Endothelial cell of umbilical vein (primary cell): ENCODE measurements at places on chromosomes 12 and 14.

DNA sequence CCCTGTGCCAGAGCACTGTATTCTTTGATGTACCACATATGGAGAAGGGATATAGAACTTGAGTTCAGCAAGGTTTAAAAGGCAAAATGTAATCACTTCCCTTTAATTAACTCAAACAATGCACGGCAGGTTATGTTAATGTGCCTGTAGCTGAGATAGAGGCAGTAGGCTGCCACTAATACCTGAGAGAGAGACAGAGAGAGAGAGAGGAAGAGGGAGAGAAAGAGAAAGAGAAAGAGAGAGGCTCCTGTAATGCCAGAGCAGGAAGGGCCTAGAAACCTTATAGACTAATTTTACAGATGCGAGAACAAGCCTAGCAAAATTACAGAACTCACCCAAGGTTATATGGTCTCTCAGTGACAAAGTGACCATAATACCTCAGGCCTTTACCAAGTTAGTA lies 679.8 kb downstream of the NRXN3 start:
- DNase-seq: no peak

DNA sequence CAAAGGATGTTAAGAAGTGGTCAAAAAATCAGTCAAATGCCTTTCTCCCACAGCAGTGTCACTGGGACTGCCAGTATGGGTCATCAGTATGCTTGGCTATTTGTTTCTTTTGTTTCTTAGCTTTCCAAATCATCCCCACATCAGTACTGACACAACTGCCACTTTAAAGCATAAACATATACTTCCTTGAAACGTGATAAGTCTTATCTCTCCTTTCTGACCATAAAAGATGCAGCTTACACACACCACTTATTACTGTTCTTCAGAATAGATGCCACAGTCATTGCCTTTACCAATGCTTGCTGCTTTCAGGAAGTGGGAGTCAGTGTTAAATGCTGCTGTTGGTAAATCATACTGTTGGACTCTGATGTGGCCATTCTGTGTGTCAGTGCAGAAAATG lies 18.6 kb upstream of the GARIN2 start:
- no peak for DNase-seq

DNA sequence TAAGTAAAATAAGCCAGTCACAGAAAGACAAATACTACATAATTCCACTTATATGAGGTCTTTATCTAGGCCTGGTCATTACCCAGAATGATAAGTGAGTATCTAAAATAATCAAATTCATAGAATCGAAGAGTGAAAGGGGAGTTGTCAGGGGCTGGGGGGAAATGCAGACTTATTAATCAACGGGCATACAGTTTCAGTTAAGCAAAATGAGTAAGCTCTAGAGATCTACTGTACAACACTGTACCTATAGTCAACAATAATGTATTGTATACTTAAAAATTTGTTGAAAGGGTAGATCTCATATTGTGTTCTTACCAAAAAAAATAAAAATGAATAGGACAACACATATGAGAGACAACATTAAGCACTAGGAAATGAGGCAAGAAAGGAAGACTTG lies 13.3 kb downstream of the BTBD7 start:
- no peak for DNase-seq

GRCh38 chr12:21638054-21638891 lies 19.4 kb downstream of the LDHB start:
- no peak for DNase-seq

DNA sequence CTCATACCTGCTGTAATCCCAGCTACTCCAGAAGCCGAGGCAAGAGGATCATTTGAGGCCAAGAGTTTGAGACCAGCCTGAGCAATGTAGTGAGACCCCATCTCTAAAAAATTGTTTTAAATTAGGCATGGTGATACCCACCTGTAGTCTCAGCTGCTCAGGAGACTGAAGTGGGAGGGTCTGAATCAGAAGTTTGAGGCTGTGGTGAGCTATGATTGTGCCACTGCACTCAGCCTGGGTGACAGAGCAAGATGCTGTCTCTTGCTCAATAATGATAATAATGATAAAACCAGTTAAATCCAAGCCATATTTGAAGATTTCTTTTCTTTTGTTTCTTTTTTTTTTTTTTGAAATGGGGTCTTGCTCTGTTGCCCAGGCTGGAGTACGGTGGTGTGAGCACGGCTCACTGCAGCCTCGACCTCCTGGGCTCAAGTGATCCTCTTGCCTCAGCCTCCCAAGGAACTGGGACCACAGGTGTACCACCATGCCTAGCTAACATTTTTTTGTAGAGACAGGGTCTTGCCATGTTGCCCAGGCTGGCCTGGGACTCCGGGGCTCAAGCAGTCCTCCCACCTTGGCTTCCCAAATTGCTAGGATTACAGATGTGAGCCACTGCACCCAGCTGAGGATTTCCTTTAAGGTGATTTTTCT lies 12.8 kb downstream of the PSMA6 start:
- no peak for DNase-seq

DNA sequence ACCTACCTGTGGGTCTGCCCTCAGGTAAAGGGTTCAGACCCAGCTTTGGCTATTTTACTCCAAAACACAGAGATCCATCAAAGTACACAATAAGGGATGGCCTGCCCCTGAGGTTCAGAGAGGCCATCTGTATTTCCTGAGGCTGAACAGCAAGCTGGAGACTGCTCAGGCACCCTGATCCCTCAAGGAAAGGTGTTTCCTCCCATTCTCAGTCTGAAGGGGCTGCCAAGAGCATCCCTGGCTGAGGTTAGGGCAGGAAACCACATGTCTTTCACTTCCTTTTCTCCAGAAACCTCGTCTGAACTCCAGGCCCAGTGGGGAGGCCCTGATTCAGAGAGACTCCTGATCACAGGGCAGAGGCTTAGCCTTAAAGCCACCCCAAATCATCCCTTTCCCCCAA lies 1.5 kb downstream of the RILPL1 start:
- DNase-seq: peak; percentile 85

DNA sequence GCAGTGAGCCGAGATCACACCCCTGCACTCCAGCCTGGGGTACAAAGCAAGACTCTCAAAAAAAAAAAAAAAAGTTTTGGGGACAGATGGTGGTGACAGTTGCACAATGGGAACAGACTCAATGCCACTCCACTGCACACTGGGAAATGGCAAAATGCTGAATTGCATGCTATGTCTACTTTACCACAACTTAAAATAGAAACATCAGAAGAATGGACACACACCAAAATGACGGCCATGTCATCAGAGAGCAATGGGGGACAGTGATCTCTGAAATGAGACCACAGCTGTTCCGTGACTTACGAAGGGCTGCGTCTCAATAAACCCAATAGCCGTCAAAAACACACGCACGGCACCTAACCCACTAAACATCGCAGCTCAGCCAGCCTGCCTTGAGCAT lies 13.7 kb downstream of the DDX54 start:
- no peak for DNase-seq

GRCh38 chr14:94043111-94043755 lies 17.1 kb downstream of the OTUB2 start:
- DNase-seq: no peak

- no peak for DNase-seq
These were observed 835.9 kb downstream of the DIO2 start for GRCh38 chr14:79375356-79375755.

GRCh38 chr12:78376257-78376656 lies 488.3 kb upstream of the SYT1 start:
- no peak for DNase-seq

GRCh38 chr14:92499234-92499633 lies 14.3 kb upstream of the RIN3 start:
- no peak for DNase-seq

DNA sequence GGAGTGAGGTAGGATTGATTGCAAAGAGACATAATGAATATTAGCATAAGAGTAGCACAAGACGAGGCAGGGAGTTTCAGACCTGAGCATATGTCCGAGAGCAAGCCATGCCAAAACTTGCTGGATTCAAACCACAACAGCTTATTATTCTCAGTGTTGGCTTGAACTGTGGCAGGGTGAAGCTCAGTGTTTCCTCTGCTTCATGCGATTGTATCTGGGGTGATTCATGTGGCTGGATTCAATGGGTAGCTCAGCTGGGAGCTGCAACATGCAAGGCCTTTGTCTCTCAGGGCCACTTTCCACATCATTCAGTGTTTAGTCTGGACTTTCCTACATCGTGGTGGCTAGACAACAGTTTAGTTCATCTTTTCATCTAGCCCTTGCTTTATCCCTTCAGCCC lies 22.1 kb upstream of the E2F7 start:
- DNase-seq: peak; percentile 38

GRCh38 chr14:24272467-24272866 lies 1.1 kb upstream of the RABGGTA start:
- no peak for DNase-seq

DNA sequence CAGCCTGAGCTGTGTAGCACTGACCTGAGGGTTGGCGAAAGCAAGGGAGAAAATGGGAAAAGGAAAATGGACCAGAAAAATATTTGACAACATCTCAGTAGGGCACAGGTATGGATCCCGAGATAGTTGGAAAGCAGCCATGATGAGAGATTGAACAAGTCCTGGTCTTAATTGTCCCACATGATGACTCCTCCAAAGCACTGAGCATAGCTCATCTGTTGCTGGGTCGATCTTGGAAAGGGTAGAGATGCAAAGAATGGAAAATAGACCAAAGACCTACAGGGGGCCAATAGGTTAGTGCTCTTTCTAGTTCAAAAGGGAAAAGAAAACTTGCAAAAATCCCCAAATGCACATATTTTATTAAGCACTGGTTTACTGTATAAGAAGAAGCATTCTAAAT lies 251.9 kb downstream of the SEC23A start:
- DNase-seq: no peak

- no peak for DNase-seq
These were observed 91.8 kb upstream of the EEA1 start for GRCh38 chr12:93020631-93021597.

DNA sequence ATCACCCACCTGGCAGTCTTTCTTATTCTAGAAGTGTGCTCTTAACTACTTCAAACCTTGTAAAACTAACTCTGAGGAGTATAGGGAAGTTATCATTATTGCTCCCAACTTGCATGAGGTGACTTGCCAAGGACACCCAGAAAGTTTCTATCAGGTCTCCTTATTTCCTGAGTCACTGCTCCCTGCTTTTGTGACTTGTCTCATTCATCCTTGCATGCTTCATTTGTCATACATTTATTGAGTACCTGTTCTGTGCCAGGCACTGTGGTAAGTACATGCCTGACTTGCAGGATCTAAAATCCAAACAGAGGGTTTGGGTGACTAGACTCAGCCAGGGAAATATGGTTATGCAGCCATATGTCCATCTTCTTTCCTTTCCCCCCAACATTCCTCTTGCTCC lies 25.5 kb downstream of the CFAP251 start:
- no peak for DNase-seq

GRCh38 chr14:68526512-68527091 lies 266.3 kb downstream of the ZFP36L1 start:
- DNase-seq: peak; percentile 64

DNA sequence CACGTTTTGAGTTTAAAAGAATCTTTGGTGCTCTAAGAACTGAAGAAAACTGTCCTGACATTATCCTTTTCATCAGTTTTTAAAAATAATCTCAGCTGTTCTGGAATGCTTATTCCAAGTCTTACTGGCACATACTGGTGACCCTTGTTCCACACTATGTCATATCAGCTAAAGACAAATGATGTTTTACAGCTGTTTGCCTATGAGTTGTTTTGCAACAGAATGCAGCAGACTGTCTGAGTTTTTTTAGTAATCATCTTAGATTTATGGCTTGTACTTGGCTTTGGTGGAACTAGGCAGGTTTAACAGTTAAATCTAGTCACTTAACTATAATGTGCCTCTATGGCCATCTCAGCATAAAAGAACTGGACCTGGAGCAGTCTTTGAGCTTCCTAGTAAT lies 91.6 kb upstream of the GRIN2B start:
- no peak for DNase-seq

DNA sequence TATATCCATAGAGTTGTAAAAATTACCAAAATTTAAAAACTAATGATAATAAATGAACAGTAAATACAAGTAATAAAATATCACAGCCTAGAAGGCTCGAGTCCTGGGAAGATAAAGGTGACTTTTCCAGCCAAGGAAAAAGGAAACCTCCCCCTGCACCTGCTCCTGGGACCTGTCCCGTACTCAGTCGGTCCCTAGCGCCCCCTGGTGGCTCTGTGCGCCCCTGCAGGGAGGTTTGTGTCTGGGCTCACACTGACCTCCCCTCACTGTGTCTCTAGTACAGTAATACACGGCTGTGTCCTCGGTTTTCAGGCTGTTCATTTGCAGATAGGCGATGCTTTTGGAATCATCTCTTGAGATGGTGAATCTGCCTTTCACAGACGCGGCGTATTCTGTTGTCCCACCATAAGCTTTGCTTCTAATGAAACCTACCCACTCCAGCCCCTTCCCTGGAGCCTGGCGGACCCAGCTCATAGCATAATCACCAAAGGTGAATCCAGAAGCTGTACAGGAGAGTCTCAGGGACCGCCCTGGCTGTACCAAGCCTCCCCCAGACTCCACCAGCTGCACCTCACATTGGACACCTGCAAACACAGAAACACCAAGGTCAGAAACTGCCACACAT lies 1030.4 kb downstream of the TMEM121 start:
- DNase-seq: no peak

DNA sequence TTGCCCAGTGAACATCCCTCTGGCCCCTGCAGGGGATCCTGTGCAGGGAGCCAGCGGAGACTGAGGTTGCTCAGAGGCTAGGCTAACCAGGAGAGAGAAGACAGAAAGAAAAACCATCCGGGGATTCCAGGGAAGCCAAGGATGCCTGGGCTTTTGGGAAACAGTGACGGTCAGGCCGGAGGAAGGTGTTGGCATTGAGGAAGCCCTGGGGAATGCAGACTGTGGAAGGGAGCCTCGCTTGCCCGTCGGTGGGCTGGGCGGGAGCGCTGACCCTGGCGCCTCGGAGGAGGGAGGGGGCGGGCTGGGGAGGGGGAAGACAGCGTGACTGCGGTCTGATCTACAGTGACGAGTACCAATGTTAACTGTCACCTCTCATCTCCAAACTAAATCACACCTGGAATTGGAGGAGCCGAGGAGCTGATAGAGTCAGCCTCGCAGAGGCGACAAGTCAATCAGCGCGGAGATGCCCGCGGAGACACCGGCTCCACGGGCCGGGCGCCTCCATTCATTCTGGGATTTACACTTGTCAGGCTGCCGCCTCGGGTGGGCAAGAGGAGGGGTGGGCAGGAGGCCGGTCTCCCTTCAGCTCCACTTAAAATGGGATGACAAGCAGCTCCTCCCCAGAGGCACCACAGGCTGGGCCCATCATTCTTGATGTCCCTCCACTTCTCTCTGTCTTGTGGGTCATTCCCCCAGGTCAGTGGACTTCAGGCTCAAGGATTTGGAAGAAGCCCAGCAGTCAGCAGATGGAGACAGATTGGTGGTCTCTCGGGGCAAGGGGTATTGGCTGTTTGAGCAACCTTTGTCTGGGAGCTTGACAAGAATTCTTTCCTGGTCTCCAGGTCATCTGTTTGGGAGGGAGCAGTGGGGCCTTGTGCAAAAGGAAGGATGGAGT lies 20.4 kb upstream of the GPATCH2L start:
- DNase-seq: no peak
